ENCODE measurements at places on chromosomes 11 and 22. TPM values are rescaled to one million over a fixed set of nuclear protein-coding genes. Genes with fewer than 3 reads are reported as not detected.

GRCh38 chr22:45602824-45603595, 68.6 kb upstream of the ATXN10 start:
- peak; percentile 74 for DNase-seq

- DNase-seq = no peak
Observed at GRCh38 chr22:28833276-28833923, 33.0 kb upstream of the XBP1 start.

DNA sequence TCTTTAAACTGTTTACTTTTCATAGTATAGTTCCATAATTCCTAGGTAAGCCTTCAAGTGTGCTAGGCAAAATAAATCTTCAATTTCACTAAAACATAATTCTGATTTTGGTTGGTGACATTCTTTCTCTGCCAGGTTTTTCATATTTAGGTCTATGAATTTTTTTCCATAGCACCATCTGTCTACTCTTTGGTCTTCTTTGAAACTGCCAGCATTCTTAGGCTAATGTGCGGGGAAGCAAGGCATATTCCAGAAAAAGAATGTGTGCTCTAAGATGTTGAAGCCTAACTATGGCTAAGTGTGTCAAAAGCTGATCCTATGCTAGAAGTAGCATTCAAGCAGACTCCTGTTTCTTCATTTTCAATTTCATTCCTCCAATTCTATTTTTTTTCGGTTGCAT, 213.9 kb upstream of the C11orf87 start:
- DNase-seq = no peak

- no peak for DNase-seq
Observed at GRCh38 chr11:69297787-69298266, 3.9 kb downstream of the MYEOV start.

GRCh38 chr11:111559800-111560464, 19.4 kb downstream of the LAYN start:
- DNase-seq = no peak

GRCh38 chr11:2267851-2268728, 2.3 kb downstream of the ASCL2 start:
- no peak for DNase-seq

DNA sequence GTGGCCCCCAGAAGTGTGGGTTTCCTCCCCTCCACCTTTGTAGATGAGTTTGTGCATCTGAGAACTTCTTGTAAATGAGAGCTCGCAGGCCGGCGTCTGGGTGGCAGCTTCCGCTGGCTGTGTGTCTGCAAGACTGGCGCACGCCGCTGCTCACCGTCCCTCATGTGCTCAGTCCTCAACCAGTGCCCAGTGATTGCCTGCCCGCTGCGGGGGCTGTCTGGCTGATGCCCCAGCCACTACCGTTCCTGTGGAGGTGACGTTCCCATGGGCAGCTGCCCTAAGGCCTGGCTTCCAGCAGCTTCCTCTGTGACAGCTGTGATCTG, 8.8 kb downstream of the TBX1 start:
- DNase-seq = no peak

DNA sequence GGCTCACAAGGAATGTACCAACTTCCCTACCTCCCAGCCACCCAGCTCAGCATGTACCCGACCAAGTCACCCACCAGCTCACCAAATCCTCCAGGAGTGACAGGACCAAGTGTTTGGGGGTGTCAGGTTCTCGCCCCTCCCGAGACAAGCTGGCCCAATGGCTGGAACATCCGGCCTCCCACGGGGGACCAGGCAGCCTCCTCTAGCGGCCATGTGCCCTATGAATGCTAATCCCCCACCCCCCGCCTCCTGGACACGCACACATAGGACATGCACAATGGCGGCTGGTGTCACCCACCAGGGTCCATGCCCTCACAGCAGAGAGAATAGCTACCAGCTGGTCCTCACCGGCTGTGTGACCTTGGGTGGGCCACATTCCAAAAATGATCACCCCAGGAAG, 151.0 kb downstream of the MN1 start:
- DNase-seq = no peak

DNA sequence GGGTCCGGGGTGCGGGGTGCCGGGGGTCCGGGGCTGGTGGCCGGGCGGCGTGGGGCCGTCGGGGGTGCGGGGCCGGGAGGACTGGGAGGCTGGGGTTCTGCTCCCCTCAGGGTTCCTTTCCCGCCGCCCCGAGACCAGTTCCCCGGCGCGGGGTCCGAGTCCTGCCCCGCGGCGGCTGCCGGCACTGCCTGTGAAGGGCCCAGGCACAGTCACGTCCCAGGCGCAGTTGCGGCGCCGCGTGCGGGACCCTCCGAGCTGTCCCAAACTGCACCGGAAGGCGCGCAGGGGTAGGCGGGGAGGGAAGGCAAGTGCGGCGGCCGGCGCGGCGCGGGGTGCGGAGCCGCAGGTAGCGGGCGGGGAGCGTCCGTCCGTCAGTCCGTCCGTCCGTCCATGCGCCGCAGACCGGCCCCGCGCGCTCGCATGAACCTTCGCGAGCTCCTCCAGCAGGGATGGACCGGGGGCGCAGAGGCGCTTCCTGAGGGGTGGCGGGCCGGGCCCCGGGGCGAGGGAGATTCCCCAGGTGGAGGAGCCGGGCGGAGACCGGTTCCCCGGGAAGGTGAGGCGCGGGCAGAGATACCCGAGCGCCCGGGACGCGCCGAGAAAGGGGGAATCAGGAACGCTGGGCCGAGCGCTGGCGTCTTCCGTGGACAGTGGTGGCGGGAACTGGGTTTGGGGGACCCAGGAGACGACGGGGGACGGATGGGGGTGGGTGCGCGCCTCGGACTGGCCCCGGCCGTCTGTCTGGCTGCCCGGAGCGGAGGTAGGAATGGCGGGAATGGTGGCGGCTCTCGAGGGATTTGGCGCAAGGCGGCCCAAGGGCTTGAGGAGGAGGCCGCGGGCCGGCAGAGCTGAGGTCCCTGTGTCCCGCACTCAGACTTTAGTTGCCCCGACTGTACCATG, 3.1 kb upstream of the ADORA2A start:
- DNase-seq = no peak

DNA sequence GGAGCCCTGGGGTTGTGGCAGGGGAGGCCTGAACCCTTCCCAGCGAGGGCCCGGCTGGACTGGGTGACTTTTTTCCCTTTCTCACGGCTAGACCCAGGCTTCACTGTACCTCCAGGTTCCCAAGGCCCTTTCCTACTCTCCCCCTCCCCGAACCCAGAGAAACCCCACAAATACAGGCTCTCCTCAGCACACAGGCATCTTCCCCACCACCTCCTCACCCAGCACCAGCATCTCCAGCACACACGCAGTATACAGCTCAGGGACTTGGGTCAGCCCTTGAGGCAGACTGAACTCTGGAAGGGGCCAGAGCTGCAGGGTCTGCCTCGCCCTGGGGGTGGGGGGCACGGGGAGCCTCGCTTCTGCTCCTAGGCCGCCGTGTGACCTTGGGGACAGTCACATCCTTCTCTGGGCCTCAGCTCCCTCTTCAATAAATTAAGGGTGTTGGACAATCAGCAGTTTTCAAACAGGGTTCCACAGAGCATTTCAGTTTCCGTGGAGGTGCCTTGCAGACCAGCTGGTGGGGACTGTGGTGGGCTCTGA, 4.5 kb downstream of the TMPRSS13 start:
- DNase-seq = no peak

- DNase-seq = peak; percentile 50
Observed at GRCh38 chr11:132898021-132898420, 634.3 kb downstream of the OPCML start.

DNA sequence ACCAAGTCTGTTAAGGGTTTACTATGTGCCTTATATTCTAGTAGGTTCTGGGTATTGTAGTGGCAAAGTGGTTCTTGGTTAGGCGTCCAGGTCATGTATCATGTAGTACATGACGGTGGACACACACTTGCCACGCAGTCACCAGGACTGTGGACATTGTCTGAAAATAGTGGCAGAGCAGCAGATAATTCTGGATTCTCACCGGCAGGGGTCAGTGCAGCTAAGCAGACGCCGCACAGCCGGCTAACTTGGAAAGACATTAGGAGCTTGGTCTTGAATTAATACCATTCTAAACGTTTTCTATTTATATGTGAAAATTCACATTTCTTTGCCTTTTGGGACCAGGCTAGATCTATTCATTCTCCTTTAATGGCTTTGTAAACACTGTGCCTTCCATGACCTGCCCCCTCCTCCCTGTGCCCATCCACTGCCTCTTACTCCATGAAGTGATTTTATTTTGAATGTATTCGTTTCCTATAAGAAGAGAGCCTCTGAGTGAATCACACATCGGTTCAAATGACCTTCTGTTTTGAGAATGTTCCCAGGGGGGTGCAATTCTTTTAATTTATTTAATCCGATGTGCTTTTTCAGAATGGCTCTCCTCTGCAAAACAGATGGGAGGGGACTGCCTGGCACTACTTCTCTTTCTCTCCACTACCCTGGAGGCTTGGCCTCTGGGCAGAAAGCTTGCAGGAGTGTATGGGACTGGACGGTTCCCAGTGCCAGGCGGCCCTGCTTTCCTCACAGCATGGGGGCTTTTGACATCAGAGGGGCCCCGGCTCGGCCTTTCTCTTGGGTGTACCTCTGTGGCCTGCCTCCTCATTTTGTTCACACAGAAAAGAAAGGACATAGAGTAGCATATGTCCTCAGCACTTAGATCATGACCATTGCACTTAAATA, 378.0 kb downstream of the NTM start:
- DNase-seq = peak; percentile 69

- no peak for DNase-seq
Observed at GRCh38 chr11:68411501-68411991, 49.0 kb upstream of the PPP6R3 start.

DNA sequence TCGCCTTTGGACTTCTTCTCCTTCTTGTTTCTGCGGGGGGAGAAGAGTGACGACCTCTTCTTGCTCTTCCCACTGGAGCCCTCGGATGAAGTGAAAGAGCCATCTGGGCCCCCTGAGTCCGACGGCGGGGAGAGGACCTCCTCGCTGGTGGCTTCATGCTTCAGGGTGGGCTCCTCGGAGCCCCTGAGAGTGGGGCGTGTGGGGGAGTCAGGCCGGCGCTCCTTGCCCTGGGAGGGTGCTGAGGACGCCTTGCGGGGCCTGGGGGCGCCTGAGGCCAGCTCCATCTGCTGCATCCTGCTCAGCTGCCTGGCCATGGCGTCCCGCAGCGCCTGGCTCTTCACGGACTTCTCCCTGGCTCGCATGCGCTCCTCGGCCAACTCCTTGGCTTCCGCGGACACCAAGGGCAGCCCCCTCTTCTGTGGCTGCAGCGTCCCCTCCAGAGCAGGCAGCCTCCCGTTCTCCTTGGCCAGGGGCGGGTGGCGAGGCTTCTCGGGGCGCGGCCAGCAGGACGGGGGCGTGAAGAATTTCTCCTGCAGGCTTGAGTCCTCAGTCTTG, 43.3 kb upstream of the BID start:
- DNase-seq = no peak

DNA sequence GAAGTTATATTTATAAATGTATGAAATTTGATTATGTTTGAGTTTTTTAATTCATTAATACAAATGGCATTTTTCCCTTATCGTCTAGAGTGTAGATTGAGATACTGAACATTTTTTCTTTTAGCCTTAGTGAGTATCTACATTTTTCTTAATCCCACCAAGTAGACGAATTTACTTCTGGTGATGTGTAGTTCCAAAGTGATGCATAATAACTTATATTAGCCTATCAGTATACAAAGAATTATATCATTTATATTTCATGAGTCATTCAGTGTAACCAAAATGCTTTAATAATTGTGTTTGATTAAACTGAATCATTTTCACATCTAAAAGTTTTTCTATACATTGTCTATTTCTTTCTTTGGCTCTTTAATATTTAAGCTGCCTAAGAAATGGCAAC, 745.6 kb upstream of the LUZP2 start:
- no peak for DNase-seq

DNA sequence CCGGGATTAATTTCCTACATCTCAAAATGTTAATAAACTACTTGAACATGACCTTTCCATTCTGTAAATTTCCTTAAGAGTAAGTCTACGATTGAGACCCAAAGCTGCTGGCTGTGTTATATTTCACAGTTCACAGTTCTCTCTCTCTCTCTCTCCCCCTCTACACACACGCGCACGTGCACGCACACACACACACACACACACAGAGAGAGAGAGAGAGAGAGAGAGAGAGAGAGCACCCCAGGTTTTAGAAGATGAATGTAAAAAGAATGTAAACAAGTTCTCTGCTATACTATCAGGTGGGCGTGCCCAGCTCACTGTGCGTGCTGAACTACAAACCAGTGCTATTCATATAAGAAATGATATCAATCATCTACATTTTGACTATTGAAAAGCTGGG, 3.3 kb downstream of the BDNF start:
- DNase-seq = peak; percentile 45

GRCh38 chr11:36699271-36699670, 101.2 kb upstream of the RAG2 start:
- no peak for DNase-seq

DNA sequence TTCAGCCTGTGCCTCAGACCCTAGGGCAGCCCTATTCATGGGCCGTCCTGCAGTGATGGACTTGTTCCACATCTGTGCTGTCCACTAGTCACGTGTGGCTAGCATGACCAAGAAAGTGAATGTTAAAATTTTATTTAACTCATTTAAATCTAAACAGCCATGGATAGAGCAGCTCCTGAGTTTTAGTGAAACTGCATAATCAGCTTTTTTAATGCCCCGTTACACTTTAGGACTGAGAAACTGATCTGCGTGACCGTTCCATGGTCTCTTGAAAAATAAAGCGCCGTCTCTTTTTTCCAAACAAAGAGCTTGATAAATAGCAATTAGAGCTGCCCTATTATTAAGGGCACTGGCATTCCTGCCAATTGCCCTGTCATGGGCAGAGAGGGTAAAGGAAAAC, 76.5 kb upstream of the SNX19 start:
- no peak for DNase-seq

- peak; percentile 63 for DNase-seq
Observed at GRCh38 chr11:35077709-35078469, 61.1 kb upstream of the CD44 start.

GRCh38 chr11:128518493-128519207, 68.7 kb downstream of the ETS1 start:
- DNase-seq = peak; percentile 36

NAA40 gene
- 29.6 TPM for total RNA-seq

C1QTNF5 gene
- not detected for total RNA-seq

OR4D5 gene
- total RNA-seq = not detected

CCDC188 gene
- not detected for total RNA-seq

MAPK8IP2 gene
- 2.2 TPM for total RNA-seq

FXYD2 gene
- total RNA-seq = not detected

BLID gene
- not detected for total RNA-seq

HTR3B gene
- not detected for total RNA-seq

MS4A4A gene
- total RNA-seq = not detected

CRYAB gene
- total RNA-seq = 0.67 TPM
